ENCODE measurements at places on chromosomes 5 and 9.

GRCh38 chr5:34016222-34016621 is 8.4 kb upstream of the AMACR start:
- DNase-seq = no peak

DNA sequence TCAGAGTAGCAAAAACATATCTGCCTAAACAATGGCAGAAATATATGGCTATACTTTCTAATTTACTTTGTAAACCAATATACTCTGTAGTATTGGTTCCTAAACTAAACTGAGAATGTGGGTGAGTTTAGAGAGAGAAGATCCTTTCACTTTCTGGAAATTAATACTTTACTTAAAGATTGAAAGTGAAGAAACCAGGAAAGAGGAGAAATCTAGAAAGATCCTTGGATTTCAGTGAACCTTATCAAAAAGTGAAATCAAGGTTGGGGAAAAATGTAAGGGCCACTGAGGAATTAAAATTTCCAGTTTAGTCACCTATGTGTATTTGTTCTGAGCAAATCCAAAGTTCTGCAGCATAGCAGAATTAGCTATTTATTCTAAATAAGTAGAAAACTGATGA is 5.9 kb downstream of the SLC38A9 start:
- no peak for DNase-seq

GRCh38 chr9:14671377-14671776 is 21.9 kb downstream of the ZDHHC21 start:
- DNase-seq = no peak

- DNase-seq = no peak
Observed at GRCh38 chr9:83986195-83986594, 5.6 kb downstream of the RMI1 start.

- no peak for DNase-seq
Observed at GRCh38 chr9:13688990-13689600, 409.6 kb upstream of the MPDZ start.

DNA sequence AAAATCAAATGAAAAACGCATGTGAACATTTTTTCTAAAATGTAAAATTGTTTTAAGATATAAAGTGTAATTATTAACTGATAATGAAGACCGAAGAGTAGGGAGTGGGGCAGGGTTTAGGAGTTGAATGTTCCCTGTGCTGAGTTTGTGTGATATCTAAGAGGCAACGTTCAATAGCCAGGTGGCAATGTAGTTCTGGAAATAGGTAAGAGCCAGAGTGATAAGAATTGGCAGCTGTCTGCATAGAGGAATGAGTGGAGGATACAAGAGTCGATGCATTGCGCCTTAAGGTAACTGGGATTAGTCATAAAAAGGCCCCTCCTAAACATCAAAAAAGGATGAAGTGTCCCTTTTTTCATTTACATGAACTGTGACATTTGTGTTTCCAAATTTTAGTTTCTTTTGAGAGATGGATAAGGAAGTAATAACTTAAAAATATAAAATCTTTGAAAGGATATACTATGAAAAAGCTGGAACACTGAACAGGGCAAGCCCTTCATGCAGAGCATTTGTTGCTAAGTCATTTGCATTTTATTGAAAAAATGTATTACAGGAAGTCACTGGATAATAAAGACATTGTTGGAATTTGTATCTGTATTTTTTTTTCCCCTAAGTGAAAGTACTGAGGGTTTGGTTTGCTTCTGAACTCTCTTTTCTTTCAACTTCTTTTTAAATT is 659.3 kb downstream of the ACTL7B start:
- no peak for DNase-seq

GRCh38 chr5:169808118-169808581 is 171.1 kb downstream of the DOCK2 start:
- DNase-seq = no peak

DNA sequence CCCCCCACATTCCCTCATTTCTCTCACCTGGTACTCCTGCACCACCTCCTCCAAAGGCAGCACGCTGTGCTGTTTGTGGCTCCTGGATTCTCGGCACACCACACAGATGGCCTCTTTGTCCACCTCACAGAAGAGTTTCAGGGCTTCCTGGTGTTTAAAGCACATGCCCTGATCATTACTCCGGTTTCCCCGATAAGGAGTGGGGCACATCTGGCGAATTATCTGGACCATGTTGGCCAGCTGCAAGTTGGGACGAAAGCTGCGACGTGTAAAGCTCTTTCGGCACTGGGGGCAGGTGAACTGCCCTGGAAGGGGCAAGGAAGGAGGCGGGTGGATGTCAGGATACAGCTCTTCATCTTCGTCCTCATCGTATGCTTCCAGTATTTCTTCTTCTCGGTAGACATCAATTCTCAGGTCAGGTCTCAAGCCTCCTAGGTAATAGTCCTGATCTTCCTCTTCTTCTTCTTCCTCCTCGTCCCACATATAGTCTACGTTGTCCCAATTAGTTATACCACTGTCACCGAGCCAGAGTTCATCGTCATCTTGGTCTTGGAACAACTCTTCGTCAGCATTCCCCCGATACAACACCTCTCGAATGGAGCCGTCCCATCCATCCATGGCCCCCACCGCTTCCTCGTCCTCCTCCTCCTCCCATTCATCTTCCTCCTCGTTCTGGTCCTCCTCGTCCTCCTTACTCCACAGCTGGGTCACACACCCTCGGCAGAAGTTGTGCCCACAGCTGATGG is 796 bp downstream of the TRIM52 start:
- DNase-seq = no peak

DNA sequence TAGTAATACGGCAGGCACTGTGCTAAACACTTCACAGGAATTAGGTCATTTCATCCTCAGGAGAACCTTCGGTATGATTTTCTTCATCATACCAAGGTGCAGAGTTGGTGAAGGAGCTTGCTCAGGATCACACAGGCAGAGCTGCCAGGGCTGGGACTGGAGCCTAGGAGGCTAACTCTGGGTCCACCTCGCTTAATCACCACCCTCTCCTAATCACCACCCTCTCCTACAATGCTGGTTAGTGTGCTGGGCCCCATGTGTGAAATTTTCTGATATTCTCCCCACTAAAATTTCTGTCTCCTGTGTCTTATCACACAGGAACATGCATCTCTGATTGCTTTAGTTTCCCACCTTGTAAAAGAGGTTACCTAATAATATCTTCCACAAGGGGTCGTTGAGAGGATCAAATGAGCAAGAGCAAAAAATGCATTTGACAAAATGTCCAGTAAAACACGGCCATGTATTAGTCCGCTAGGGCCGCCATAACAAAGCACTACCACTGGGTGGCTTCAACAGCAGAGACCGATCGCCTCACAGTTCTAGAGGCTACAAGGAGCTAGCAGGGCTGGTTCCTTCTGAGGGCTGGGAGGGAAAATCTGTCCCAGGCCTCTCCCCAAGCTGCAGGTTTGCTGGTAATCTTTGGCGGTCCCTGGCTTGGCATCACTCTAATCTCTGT is 128.2 kb upstream of the NFIB start:
- DNase-seq = no peak

- DNase-seq = no peak
Observed at GRCh38 chr5:10030219-10030831, 219.4 kb downstream of the ATPSCKMT start.

DNA sequence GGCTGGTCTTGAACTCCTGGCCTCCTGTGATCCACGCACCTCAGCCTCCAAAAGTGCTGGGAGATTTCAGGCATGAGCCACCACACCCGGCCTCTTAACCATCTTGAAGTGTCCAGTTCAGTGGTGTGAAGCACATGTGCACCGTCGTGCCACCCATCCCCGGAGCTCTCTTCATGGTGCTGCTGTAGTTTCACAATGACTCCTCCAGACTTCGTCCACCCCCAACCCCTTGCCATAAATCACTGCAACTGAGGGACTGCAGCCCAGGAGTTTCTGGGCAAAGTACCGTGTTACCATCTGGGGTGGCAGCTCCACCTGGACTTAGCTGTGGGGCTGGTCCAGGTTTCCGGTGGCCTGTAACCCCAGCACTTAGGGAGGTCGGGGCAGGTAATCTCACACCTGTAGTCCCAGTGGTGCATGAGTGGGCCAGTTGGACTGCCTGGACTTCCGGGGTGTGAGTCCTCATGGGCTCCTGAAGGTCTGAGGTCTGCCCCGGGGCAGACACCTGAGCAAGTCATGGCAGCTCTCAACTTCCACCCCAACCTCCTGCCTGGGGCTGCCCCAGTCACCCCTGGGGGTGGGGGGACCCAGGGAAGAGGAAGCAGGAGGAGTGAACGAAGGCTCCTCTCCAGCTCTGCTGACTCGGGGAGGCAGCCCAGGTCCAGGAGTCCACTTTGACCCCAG is 6.6 kb upstream of the N4BP3 start:
- DNase-seq = no peak
